ENCODE measurements at places on chromosomes 5 and 9.

DNA sequence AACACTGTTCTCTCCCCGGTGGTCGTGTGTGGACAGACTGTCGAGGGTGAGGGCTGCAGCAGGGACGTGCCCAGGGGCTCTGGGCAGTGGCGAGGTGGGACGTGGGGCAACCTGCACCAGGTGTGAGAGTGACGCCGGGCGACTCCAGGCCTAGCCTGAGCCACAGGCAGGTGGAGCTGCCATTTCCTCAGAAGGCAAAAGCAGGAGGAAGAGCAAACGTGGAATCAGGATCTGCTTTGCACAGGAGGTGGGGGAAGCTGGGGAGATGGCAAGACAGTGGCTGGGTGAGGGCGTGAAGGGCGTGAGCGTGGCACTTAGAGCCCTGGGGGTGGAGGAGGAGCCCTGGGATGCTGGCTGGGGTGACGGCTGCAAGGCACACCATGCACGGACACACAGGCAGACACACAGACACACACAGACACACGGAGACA is 39.6 kb upstream of the NSMF start:
- no peak for DNase-seq

DNA sequence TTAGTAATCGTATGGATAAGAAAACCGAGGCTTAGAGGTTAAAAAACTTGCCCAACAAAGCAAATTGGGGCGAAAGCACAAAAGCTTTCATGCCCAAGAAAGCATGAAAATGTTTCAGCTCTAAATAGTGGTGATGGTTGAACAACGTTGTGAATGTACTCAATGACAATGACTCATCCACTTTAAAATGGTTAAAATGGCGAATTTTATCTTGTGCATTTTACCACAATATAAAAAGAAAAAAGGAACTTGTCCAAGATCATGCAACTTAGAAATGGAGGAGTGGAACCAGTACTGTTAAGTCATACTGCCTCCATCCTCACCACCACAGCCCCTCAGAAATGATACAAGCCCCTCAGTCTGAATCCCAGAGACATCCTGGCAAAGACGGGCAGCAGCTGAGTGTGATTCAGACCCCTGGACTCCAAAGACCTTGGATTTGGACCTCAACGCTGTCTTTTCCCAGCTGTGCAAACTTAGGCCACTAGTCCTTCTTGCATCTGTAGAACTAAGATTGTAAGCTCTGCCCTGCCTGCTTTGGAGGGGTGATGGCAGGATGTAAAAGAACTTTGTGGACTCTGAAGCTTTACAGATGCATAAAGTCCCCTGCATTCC is 158.4 kb downstream of the GABBR2 start:
- no peak for DNase-seq

- DNase-seq: no peak
Observed at GRCh38 chr9:16368237-16369087, 502.0 kb downstream of the BNC2 start.

DNA sequence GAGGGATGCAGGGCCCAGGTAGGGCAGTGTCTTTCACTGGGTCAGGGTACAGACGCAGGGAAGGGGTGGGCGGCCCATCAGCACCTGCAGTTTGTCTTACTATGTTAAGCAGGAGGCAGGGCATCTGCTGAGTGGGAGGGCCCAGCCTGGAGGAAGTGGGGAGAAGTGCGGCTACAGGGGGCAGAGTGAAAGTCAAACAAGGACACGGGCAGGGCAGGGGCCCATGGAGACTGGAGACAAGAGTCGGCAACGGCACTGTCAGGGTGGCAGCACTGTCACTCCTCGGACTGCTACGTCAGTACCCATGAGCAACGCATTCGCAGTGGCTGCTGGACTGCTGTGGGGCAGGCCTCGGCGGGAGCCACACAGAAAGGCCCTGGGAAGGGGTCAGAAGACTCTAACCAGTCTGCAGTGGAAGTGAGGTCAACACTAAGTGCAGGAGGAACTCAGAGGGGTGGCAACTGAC is 19.7 kb downstream of the CAMSAP1 start:
- no peak for DNase-seq

GRCh38 chr5:170486371-170486770 is 17.4 kb upstream of the KCNIP1 start:
- no peak for DNase-seq

GRCh38 chr9:86185872-86186271 is 73.6 kb downstream of the C9orf153 start:
- DNase-seq: no peak

DNA sequence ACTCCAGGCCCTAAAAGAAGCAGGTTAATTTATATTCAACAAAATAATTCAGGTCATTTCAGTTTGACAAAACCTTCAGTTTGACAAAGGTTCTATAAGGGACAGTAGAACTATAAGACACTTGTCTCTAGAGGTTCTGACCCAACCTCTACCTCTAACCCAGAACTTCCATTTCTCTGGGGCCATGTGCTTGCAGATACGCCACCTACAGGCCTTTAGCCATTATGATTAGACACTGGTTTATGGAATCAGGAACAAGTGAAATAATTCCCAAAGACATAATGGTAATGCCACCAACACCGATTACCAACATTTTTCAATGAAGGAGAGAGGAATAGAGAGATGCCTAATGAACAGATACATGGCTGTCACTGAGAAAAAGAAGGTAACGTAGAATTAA is 733.9 kb downstream of the PRELID2 start:
- no peak for DNase-seq

GRCh38 chr5:143533475-143533874 is 130.0 kb upstream of the NR3C1 start:
- no peak for DNase-seq

DNA sequence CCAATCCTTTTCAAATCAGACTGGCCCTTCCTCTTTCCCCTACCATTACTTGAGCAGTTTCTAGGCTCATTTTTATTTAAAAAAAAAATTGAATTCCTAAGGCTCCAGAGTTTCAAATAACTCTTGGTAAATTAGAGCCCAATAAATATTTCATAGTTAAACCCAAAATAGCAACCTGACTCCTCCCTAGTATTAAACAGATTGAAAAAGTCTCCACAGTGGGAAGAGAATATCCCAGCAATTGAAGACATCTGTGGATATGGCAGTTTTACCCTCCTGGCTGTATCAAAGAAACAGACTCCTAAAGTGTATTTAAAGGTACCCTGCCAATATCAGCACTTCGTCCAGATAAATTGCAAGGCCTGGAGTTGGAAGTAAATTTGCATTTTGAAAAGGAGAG is 52.7 kb upstream of the GDNF start:
- no peak for DNase-seq

GRCh38 chr5:141528291-141528984 is 39.6 kb downstream of the PCDHGC5 start:
- no peak for DNase-seq

DNA sequence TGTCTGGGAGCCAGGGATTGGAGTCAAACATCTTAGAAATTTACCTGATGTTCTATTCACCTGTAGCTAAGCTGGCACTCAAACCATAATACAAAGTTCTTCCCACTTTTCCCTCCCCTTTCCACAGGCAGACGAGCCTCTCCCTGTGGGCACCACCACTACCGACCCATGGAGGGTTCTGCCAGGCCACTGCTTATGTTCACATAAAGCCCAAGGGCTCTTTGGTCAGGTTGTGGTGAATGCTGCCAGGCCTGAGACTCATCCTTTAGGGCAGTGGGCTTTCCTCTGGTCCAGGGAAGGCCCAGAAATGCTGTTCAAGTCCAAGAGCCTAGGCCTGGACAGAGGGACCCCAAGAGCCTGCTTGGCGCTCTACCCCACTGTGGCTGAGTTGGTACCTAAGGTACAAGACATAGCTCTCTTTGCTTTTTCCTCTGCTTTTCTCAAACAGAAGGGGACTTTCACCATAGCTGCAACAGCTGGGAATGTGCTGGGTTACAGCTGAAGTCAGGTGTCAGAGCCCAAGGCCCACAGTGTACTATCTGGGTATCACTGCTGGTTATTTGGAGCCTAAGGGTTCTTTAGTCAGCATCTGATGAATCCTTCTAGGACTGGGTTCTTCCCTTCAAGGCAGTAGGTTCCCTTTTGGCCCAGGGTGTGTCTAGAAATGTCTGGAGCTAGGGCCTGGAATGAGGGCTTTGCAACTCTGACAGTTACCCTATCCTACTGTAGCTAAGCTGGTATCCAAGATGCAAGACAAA is 620.1 kb downstream of the TLE1 start:
- DNase-seq: no peak

DNA sequence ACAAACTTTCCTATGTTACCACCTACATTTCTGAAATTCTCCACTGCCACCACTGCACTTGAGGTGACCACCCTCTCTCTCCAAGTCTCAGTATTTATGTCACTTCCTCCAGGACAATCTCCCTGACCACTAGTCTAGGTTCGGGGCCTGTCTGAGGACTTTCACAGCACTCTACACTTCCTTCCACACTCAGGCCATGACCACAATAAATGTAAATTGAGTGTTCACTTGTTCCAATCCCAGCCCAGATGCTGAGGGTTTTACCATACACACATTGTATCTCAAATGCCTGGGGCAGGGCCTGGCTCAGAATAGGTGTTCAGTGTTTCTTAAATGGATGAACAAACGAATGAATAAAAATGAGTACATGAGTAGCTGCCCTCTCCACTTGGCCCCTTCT is 26.9 kb upstream of the CCNG1 start:
- no peak for DNase-seq

GRCh38 chr9:128906741-128907140 is 14.0 kb upstream of the PHYHD1 start:
- DNase-seq: no peak

DNA sequence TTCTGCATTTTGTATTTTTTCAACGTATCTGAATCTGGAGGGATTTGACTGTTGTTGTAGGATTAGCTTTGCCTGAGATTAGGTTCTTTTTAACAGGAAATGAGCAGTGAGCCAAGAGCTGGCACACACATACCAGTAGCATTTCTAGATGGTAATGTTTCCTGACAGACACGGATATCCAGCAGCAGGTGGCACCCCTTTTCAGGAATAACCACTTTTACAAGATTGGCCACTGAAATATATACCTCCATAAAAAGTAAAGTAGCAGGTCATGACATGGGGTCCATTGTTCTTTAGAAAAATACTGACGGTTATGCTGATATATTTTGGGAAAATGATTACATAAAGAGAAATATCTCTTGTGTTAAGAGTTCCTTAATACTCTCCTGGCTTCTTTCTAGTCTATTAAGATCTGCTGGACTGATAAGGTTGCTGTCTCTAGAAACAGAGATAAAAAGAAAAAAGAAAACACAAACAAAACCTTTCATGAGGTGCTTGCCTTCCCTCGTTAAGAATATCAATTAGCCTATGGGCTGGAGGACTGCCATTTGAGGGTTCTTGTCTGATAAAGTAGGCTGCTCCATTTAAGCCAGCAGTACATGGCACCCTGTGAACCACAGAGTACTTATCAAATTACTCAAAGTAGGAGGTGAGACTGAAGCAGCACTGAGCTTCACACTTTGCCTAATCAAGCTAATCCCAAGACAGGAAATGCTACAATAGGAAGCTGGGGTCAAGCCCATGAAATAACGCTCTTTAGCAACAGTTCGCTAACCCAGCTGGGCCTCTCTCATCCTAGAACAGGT is 101.6 kb upstream of the PCA3 start:
- no peak for DNase-seq

DNA sequence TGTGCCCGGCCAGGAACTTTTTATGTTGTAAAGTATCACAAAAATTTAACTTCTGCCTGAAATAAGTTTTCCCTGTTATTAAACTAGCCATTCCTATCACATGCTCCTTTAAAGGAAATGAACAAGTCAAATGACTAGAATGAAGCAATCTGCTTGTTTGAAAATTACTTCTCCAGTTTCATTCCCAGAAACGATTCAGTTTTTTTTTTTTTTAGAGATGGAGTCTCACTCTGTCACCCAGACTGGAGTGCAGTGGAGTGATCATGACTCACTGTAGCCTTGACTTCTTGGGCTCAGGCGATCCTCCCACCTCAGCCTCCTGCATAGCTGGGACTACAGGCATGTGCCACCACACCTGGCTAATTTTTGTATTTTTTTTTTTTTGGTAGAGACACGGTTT is 13.3 kb upstream of the GNG10 start:
- no peak for DNase-seq

GRCh38 chr5:83899326-83899970 is 178.8 kb upstream of the HAPLN1 start:
- DNase-seq: no peak

DNA sequence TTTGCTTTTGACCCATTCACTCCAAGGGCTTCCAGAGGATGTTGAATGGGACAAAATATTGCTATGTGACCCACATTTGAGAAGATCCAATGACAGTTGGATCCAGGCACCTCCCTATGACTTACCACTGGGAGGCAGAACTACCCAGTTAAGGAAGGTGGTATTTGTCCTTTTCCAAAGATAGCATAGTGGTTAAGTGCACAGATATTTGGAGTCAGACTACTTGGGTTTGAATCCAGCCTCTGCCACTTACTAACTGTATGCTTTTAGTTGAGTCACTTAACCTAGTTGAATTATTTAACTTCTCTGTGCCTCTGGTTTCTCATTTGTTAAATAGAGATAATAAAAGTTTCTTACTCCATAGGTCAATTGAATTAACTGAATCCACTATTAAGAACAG is 74.5 kb upstream of the PALM2AKAP2 start:
- DNase-seq: no peak

GRCh38 chr9:19513671-19514275 is 105.0 kb downstream of the ACER2 start:
- no peak for DNase-seq

GRCh38 chr5:146345240-146345577 is 6.6 kb downstream of the POU4F3 start:
- no peak for DNase-seq

- no peak for DNase-seq
Observed at GRCh38 chr5:95850391-95850894, 27.9 kb upstream of the GLRX start.

DNA sequence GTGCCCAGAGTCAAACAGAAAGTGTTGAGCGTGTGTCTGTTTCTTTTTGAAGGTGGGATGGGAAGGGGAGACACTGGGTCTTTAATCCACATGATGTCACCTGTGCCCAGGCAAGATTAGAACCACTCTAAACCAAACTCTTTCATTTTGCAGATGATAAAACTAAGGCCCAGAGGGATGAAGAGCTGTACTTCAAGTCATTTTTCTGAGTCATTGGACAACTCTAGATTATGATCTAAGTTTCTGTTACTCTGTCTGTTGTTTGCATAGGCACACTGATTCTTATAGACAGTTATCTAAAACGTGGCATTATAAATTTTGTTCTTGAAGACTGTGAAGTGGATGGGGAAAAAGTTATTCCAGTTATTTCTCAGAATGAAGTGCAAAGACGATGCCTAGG is 48.8 kb downstream of the MAST4 start:
- no peak for DNase-seq

DNA sequence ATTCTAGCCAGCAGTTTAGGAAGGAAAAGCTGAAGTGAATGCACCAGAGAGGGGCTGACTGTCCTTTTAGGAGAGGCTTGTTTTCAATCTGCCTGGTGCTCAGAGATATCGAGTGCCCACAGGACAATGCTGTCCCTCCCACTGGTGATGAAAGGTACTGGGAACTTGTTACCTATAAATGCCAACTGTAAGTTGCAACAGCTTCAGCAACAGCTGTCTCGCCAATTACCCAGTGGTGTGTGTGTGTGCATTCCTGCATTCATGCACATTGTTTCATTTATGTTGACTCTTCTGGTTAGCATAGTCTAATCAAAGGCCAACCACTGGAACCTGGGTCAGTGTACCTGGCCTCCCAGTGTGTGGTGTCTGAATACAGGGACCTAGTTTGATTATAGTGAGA is 161.1 kb downstream of the CSNK1G3 start:
- no peak for DNase-seq

GRCh38 chr9:69572611-69573010 is 99.6 kb downstream of the APBA1 start:
- no peak for DNase-seq

GRCh38 chr5:115352571-115352970 is 56.1 kb upstream of the CCDC112 start:
- DNase-seq: no peak

All from T-helper 2 cell (primary cell).